ENCODE measurements at places on chromosomes 11 and 22.

DNA sequence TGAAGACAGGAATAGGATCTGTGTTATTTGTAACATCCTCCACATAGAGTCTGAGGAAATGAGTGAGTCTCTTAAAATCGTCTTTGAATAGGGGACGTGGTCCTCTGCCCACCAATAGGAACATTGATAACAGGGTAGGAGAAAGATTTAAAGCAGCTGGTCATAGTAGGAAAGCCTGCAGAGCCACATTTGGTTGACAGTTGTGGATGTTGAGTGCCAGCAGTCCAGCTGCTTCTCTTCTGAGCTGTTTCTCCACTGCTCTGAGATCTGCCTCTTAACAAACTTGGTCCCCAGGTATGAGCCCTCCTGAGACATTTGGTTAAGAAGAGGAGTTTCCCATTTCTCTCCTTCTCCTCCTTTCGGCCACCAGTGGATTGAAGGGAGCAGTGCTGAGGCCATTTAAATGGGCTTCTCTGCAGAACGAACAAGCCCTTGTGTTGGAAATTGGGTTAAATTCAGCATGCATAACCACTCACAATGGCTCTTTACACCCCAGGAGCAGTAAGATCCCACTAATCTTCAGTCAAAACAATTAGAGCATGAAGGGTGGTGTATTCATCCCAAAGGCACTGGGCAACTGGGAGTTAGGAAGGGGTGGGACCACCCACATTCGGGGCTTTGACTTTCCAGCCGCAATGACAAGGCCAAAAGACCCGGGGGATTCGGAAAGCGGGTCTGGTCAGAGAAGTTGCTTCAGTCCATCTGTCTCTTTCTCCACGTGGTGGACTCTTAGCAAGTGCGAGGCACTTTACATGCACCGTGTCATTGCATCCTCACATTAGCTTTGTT is 32.3 kb downstream of the MIAT start:
- DNase-seq = no peak

- no peak for DNase-seq
These were observed 21.7 kb downstream of the KIAA0930 start for GRCh38 chr22:45218976-45219375.

DNA sequence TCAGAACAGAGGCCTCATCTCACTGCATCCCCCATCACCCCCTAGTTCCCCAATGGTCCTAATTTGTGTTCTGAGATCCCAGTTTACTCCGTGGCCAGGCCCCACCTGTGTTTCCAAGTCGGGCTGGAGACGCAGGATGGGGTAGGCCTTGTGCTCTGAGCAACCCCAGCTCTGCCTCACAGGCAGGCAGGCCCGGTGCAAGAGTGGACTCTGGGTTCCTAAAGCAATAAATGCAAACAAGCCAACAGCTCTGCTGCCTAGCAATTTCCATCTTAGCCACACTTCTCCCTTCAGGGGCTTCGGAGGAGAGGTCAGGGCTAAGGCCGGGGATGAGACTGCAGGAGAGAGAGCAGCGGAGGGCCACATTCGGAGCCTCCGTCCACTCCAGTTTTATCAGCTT is 2.5 kb upstream of the EPS8L2 start:
- DNase-seq = no peak

GRCh38 chr11:36453678-36454077 is 56.4 kb downstream of the TRAF6 start:
- no peak for DNase-seq

DNA sequence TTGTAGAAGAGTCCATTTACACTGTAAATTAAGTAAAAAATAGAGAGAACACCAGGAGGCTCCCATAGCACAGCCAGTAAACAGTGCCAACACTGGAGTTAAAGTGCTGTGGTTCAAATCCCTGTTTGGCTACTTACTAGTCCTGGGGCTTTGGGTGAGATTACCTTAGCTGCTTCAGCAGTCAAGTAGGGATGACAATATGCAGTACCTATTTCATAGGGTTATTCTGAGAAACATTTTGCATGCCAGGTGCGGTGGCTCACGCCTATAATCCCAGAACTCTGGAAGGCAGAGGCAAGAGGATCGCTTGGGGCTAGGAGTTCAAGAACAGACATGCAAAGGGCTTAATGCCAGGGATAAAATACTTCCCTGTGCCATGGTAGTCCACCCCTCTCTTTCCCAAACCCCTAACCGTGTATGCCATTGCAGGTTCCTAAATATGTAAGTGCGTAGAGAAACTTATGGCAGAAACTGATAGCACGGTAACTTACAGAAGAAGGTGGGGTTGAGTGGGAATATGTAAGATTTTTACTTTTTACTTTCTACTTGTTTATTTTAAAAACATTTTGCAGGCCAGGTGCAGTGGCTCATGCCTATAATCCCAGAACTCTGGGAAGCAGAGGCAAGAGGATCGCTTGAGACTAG is 86.4 kb upstream of the PICALM start:
- no peak for DNase-seq

DNA sequence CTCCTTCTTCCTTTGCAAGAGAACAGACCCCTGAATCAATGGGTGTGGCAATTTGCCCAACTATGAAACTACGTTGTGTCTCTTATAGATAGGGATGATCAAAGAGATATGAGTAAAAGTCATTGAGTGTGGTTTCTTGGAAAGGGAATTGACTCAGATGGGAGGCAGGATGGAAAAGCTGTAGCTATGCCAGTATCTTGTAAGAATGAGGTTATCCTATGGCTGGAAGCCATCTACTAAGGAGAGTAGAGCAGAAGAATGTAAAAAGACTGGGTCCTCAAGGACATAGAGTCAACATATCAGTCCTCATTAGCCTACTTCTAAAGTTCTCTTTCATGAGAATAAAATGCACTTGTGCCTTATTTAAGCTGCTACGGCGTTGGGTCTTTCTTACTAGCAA is 78.9 kb upstream of the POU2AF2 start:
- no peak for DNase-seq

- DNase-seq = no peak
These were observed 100.2 kb downstream of the BCR start for GRCh38 chr22:23280356-23281052.

- DNase-seq = no peak
These were observed 60.0 kb downstream of the GLYATL1 start for GRCh38 chr11:58999291-58999680.

GRCh38 chr11:20192151-20192550 is 31.9 kb upstream of the DBX1 start:
- no peak for DNase-seq

- DNase-seq = no peak
These were observed 642 bp upstream of the SEPTIN3 start for GRCh38 chr22:41968601-41969000.

DNA sequence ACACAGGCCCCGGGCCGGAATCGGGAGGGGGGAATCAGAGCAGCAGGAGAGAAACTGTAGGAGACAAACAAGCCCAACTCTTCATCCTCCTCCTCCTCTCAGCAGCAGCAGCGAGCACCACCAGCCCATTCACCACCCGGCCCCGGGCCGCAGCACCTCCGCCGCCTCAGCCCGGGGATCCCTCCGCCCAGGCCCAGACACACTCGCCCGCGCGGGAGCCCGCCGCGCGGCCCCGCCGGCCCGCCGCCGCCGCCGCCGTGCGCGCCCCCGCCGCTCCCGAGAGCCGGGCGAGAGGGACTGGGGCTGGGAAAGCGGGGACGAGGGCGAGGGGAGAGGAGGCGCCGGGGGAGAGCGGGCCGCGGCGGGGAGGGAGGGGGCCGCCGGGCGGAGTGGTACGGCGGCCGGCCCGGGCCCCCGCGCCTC is at the start of gene PHF21A:
Gene PHF21A (minus strand): TSS at position 154 of the 423 bp plus-strand sequence. CDS start 37,235 bp downstream, outside the sequence.
- DNase-seq = peak; percentile 83

GRCh38 chr22:36280379-36280778 is 27.4 kb downstream of the APOL1 start:
- no peak for DNase-seq

- no peak for DNase-seq
These were observed 18.8 kb downstream of the CYP2D6 start for GRCh38 chr22:42111798-42112197.

DNA sequence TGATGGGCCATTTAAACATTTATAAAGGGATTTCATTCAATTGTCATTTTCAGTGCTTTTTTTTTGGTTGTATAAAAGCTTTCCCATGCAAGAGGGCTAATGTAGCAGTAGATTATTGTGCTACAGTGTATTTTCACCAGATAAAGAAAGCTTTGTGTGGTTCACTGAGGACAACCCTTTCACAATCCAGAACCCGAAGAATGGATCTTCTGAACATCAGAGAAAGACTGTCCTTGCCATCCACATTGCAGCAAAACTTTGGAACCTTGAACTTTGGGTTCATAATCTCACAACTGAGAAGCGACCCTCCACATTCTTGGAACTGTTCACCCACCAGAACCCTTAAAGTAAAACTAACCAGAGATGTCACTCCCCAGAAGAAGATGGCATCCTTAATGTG is 9.3 kb downstream of the APOBEC3H start:
- DNase-seq = no peak

DNA sequence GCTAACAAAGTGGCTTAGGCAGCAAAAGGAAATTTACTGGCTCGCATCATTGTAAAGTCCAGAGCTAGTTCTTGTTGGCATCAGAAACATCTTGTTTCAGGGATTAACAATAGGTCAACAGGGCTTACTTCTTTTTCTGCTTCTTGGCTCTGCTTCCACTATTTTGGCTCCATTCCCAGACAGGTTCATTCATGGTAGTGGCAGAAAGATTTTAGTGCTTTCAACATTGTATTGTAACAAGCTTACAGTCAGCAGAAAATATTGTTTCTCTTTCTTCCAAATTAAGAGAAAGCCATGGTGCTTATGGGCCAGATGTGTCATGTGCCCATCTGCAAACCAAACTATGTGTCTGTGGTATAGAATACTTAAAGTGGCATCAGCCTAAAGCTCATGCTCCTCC is 315.6 kb downstream of the RAB38 start:
- DNase-seq = no peak

DNA sequence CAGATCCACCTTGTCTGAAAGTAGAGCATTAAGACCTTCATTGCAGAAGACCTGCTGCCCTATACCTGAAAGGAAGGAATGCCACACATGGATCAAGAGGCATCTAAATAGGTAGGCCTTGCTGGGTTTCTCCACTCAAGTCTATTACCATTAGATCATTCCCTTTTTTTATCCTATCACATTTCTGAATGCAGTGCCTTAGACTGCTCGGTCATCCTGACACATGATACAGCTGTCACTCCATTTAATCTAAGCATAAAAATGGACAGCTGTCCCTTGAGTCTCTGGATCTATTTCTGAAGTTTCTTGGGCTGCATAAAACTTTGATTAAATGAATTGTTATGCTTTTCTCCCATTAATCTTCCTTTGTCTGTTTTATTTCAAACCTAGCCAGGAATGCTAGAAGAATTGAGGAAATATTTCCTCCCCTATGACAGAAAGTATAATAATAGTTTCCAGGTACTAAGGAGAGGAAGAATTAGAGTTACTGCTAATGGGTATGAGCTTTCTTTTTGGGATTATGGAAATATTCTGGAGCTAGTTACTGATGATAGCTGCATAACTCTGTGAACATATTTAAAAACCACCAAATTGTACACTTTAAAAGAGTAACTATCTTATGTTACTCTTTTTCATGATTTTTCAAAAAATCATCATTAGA is 88.0 kb downstream of the DLG2 start:
- DNase-seq = no peak

DNA sequence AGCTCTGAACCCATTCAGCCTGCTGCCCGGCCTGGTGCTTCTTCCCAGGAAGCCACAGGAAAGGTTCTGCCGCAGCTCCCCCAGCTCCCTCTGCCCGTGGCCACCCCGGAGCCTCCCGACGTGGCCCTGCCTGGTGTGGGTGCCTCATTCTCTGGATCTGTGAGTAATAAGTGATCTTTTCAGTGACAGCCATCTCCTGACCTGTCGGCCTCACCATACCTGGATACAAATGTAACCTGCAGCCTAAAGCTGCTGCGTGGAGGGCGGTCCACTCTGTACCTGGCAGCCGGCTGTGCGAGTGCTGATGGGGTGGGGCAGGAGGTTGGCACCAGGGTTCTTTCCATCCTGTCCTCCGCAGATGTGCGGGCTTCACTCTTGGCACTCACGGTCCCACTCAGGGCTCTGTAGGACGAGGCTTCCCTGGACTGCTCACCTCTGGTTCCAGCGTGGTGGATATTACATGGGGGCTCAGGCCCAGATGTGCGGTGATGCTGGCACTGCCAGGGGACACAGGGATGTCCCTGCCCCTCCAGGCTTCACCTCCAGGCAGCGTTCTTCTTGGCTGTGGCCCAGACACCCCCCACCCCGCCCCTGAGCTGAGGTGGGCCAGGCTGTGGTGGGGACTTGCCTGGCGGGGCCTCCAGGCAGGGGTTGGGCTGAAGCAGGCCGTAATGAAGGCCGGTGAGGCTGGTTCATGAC is 748.5 kb downstream of the BRD1 start:
- DNase-seq = no peak

DNA sequence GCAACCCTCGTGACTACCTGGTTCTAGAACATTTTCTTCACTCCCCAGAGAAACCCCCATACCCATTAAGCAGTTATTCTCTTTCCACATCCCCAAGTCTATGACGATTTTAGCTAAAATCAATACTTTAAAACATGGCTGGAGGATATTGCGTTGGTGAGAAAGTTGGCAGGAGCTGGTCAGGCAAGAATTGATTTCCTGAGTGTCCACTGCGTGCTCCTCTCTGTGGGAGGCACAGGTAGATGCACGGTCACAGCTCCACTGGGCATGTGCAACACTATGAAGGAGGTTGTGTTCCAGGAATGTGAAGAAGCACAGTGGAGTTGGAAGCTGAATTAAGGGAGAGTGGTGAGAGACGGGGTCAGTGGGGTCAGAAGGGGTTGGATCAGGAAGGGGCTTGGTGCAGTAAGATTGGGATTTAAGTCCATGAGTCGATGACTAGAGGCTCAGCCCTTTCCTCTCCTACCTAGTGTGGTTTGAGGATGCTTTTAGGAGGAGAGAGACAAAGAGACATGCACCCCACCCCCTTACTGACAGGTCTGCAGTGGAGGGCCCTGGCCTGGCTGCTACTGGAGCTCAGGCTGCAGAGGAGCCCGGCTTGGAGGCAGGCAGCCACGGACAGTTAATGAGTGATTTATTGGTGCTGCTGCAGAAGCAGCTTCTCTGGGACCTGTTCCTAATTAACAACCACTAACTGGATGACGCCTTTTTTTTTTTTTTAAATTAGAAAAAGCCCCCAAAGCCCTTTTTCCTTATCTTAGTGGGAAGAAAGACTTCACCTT is 395.6 kb downstream of the TENM4 start:
- DNase-seq = no peak

All from T follicular helper cell (primary cell).